ENCODE measurements at places on chromosomes 13 and 19. TPM values are rescaled to one million over a fixed set of nuclear protein-coding genes. Genes with fewer than 3 reads are reported as not detected.

The PINLYP gene
- 12.8 TPM for total RNA-seq

The BICRA gene
- 15.4 TPM for total RNA-seq

The CDX2 gene
- total RNA-seq = not detected

The OR7D2 gene
- not detected for total RNA-seq

The NOP53 gene
- total RNA-seq = 184 TPM

DNA sequence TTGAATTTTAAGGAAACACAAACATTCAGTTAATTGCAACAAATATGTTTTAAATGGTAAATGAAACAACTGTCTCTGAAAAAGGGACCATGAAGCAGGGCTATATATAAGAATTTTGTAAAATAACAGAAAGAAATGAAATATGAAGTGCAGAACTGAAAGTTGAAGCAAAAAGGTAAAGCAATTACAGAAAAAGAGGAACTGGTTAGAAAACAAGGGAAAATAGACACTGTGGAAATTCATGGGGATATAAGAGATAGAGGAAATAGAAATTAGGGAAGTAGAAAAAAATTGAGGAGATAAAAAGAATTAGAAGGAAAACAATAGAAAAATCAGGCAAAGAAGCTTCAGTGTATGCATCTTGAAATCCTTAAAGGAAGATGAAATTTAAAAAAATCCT, 40.0 kb upstream of the TDRD3 start:
- no peak for DNase-seq

GRCh38 chr13:23949200-23949599, 51.9 kb upstream of the C1QTNF9B start:
- DNase-seq = no peak

GRCh38 chr13:40145139-40145538, 489.7 kb downstream of the COG6 start:
- DNase-seq = no peak

DNA sequence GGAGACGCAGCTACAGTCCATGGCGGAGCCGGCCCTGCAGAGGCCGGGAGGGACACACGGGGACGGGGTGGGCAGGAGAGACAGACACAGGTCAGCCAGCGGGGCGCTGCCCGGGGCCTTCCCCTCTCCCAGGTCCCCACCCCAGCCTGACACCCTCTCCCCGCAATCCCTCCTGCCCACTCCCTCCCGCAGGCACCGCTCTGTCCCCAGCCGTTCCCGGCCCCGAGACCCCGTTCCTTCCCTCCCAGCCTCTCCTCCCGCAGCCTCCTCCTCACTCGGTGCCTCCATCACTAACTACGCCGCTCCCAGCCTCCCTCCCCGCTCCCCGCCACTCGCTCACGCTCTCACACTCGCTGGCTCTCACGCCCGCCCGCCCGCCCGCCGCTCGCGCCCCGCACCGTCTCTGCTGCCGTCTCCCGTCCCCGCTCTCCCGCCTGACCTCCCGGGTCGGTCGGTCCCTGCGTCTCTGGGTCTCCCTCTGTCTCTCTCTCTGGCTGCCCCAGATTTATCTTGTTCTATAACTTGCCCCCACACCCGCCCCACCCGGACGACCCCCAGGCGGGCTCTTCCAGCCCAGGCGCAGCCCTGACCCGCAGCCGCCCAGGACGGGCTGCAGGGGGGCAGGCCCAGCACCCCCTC, 15.2 kb downstream of the ERFL start:
- DNase-seq = no peak

DNA sequence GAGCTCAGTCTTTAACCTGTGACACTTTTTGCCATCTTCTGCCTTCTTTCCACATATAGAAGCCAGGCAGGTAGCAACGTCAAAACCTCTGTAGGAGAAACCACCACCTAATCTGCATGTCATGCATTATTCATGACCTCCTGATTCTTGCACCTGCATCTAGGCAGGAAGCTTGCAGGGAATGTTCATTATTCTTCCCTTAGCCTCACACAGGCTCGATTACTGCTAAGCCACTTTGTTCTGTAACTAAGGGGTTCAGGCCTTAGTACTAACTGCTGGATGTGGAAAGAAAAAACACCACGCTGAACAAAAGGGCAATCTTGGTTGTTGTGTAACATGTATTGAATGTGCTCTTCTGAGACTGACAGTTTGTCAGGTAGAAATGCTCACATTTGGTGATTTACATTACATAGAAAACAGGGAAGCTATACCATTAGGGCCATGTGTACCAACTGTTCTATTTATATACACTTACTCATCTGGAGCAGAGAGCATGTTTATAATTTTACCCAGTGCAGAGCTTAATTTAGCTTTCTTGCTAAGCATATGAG, 366.9 kb downstream of the KLF12 start:
- DNase-seq = no peak

DNA sequence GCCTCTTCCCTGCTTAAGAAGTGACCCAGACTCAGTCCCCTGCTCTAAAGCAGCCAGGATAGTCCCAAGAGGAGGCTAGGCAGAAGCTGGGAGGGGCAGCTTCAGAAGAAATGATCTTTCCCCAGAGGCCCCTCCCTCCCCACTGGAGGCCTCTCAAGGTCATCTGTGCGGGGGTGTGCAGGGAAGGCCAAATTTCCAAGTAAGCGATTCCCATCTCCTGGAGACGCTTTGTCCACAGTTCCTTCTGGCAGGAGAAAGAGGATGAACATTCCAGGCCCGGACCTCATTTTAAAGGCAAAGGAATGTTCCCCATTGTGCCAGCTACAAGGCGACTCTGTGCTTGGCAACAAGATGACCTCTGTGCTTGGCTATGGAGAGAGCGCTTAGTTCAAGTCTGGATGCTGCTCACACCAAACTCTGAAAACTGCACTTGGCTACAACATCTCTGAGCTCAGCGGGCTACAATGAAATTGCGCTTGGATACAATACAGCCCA, 23.5 kb downstream of the COL5A3 start:
- DNase-seq = peak; percentile 83

DNA sequence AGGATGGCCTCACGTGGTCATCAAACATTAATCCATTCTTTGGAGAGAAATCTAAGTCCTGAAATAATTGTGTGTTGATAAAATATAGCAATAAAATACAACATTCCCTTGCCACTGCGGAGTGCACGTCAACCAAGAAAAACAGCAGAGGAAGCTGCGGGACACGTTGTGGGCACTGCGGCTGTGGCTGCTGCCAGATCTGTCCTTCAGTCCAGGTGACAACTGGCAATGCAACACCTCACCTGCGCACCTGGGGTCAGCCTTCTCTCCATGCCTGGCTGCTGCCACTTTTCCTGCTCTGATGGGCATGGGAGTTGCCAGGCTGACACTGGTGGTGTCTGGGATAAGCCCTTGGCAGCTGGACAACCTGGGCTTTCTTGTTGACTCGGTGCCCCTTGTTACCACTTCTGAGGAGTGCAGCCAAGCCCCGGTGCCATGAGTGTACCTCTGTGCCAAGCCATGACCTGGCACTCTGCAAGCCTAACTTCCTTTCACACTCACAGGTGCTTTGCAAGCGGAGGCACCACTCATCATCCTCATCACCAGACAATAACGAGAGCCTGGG, 251.6 kb upstream of the TSHZ3 start:
- peak; percentile 52 for DNase-seq
